Hematopoietic multipotent progenitor cell treated with erythropoietin and hydrocortisone succinate and interleukin-3 and kit ligand, for 4 days (in vitro differentiated cells): ENCODE measurements at places on chromosomes 13 and 19.

DNA sequence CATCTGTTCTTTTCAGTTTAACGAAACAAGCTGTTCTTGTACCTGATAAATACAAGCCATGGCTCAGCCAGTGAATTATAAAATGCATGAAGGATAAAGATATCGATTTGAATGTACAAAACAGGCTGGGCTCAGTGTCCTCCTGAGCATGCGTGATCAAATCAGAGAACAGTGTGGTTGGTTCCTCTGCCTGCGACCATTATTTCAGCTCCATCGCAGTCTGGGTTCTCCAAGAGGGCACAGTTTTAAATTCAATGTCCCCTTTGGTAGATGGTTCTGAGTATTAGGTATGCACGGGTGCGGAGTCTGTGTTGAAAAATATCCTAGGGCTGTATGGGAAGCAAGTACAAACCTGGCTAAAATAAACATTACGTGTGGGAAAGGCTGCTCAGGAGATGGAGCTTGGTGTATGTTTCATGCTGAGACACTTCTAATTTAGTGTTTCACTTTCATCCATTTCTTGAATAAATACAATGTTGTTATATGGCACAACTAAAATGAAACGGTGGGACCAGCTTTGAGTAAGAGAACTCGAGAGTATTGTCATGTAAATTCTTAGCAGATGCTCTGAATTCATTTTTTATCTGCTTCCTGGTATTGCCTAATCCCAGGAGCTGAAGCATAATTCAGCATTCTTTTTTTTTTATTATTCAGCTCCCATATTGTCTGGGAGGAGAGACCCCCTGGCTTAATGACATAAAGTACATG lies 458.7 kb downstream of the MYO16 start:
- no peak for DNase-seq

- no peak for DNase-seq
These were observed at the start of gene WTIP for GRCh38 chr19:34480971-34481841. Gene WTIP (plus strand): TSS chr19:34481758. CDS start chr19:34481975, 217 bp downstream.

DNA sequence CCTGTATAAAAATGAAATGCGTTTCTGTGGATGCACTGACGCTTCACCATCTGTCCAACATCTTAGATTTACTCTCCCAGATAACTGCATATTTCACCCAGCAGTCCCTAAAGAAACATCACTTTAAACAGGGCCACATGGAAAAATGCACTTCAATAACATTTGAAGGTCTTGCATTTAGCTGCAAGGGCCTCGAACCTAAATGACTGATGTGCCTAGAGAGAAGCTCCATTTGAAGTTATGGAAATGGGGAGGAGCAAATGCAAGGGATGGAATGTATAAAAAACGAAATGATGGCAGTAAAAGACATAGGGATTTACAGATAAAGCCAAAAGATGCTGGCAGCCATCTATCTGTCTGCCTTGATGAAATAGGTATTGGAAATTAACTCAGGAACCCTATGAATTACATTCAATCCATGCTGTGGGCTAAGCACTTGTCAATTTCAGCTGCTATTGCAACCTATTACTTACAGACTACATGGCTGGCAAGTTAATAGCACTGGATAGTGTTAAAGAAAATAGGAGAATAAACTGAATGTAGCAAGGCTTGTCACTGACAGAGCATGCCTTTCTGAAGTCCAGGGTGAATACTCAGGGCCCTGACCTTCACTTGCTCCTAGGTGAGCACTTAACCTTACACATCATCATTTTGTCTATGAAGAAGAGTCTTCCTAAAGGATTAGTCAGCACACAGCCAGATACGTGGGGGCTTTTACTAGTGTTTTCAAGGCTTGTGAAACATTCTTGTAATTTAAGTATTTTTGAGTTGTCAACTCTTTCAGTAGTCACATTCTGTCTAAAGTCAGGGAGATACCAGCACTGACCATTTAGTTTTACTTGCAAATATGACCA lies 963.4 kb downstream of the PCDH17 start:
- DNase-seq = no peak

DNA sequence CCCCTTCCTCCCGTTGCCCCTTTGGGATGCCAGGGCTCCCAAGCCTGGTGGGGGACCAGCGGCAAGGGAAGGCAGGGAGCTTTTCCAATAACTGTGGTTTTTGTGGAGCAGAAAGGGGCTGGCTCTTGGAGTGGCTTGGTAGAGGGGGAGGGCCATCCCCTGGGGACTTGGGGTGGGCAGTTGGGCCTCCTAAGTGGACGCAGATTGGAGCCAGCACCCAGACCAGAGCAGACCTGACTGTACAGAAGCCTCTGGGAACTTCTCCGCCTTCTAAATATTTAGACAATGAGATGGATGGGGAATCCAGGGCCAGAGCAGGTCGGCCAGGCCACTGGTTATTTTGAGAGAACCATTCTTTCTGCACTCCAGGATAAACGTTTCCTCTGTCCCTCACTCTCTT lies 4.2 kb downstream of the PTGIR start:
- DNase-seq = no peak

DNA sequence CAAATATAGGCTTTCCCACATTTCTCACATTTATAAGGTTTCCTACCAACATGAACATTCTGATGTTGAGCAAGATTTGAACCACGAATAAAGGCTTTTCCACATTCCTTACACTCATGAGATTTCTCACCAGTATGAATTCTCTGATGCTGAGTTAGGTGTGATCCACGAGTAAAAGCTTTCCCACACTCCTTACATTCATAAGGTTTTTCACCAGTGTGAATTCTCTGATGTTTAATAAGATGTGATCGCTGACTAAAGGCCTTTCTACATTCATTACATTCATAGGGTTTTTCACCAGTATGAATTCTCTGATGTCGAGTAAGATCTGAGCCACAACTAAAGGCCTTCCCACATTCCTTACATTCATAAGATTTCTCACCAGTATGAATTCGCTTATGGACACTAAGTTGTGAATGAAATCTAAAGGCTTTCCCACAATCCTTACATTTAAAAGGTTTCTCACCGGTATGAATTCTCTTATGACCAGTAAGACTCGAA lies 19.0 kb downstream of the ZNF790 start:
- DNase-seq = peak; percentile 11

- DNase-seq = no peak
These were observed 17.8 kb downstream of the KCTD12 start for GRCh38 chr13:76868371-76868770.

DNA sequence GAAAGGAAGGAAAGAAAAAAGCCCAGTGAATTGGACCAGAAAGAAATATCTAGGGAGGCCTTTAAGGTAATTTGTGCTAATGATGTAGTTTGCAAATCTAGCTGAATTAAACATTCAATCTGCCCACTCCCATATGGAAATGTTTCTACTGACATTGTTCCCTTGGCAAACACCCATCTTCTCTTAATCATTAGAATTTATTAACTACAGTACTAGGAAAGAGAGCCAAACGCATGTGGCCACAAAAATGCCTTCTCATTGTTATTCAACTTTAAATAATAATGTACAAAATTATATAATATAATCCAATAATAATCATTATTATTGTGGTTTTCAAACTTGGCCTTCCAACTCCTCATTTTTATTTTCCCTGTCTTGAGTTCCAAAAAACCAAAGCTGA lies 234.7 kb downstream of the NHLRC3 start:
- DNase-seq = no peak
